ENCODE measurements at places on chromosomes 5 and 9.
A peak's percentile ranks its signal among the peaks of the same experiment; 100 is the strongest.

DNA sequence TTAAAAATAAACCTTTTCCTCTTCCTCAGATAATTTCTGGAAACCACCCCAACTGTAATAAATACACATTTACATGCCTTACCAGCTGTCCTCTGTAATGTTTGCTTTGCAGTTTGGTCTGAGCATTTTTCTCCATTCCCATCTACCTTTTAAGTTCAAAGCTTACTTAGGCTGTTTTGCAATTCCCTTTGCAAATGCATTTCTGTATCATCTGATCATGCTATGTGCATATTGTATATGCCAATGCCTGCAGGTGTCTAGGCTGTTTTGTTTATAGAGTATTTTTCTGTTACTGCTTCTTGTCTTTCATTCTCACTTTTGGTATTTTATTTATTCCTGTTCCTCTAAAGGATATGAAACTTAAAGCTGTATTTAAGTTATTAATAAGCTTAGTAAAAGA, 86.3 kb downstream of the SLC44A1 start:
- no peaks in the 10 kb centered on the region for H3K4me1 ChIP-seq
- H3K36me3 ChIP-seq = peaks cover 2% of the 10 kb centered on the region
- no peak overlapping the region for H3K27ac ChIP-seq

- no peaks in the 10 kb centered on the region for H3K27me3 ChIP-seq
- H3K4me3 ChIP-seq = no peak overlapping the region
- no peak overlapping the region for H3K27ac ChIP-seq
- DNase-seq = no peak
Observed at GRCh38 chr9:119218293-119218692, 150.9 kb downstream of the BRINP1 start.

DNA sequence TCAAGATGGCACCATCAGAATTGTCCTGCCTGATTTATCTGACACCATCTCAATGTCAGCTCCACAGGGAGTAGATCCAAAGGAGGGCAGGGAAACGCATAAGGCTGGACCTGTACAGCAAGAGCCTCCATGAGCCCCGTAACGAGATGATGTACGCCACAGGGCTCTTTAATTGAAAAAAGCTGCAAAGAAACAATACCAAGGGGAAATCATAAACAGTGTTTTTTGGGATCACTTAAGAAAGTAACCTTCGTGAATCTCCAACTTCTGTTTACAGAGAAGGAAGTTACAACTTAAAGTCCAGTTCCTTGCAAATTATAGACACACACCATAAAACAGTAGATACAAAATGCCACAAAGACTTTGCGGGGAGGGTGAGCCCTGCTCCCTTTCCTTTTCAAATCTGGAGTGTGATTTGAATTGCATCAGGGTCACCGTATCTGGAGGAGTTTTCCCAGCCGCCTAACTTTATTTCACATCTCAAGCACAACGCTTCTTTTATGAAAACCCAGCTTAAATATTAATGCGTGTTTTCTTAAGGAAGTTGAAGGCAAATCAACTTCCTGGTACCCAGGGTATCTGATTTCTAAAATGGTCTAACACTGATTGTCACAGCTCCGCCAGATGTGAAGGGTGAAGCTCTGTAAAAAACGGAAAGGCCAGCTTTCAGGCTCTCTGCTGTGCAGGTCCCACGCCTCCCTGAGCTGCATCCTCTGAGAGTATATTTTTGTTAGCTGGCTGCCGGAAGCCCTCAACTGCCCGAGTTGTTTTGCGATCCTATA, 88.9 kb downstream of the EBF1 start:
- H3K4me1 ChIP-seq = no peaks in the 10 kb centered on the region
- H3K27me3 ChIP-seq = peaks cover 25% of the 10 kb centered on the region
- H3K27ac ChIP-seq = no peak overlapping the region
- DNase-seq = no peak
- H3K36me3 ChIP-seq = no peaks in the 10 kb centered on the region

GRCh38 chr5:160463227-160463626, 41.6 kb downstream of the PTTG1 start:
- peaks cover 19% of the 10 kb centered on the region for H3K4me1 ChIP-seq
- H3K4me3 ChIP-seq = no peak overlapping the region
- DNase-seq = no peak

DNA sequence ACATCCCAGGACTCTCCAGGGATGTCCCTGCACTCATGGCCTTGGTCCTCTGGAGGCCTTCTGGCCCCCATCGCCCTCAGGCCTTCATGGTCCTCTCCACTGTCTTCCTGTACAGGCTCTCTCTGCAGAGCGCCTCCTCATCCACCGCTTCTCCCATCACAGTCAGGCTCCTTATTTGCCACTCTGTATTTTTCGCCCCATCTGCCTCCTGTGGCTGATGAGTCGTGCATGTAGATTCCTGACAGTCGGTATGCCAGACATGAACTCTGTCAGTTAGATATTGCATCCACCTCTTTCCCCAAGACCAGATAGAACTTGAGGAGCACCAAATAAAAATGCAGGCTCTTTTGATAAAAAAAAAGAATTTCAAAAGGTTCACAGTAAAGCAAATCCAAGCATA, 362.8 kb downstream of the IRX1 start:
- no peak for DNase-seq
- no peak overlapping the region for H3K27ac ChIP-seq
- H3K36me3 ChIP-seq = no peaks in the 10 kb centered on the region
- no peaks in the 10 kb centered on the region for H3K4me1 ChIP-seq
- H3K27me3 ChIP-seq = no peaks in the 10 kb centered on the region
- no peak overlapping the region for H3K4me3 ChIP-seq

DNA sequence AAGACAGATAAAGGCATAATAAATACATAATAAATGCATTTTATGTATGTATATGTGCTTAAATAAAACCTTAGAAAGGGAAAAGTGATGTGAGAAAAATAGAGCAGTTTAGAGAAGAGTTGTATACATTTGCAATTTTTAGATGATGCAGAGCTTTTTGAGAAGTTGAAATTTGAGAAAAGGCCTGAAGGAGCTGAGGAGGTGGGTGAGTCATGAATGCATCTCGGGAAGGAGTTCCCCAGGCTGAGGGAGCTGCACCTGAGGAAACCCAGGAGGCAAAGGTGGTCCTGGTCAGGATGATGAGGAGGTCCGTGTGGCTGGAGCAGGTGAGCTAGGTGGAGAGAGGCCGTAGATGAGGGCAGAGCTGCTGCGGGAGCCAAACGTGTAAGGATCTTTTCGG, 17.4 kb upstream of the CD180 start:
- H3K27ac ChIP-seq = peak overlapping the region; percentile 23
- H3K36me3 ChIP-seq = peaks cover 8% of the 10 kb centered on the region
- H3K27me3 ChIP-seq = no peaks in the 10 kb centered on the region

GRCh38 chr5:7271435-7272084, 124.4 kb upstream of the ADCY2 start:
- H3K27me3 ChIP-seq = no peaks in the 10 kb centered on the region
- H3K36me3 ChIP-seq = no peaks in the 10 kb centered on the region
- no peaks in the 10 kb centered on the region for H3K4me1 ChIP-seq
- DNase-seq = no peak
- no peak overlapping the region for H3K27ac ChIP-seq

DNA sequence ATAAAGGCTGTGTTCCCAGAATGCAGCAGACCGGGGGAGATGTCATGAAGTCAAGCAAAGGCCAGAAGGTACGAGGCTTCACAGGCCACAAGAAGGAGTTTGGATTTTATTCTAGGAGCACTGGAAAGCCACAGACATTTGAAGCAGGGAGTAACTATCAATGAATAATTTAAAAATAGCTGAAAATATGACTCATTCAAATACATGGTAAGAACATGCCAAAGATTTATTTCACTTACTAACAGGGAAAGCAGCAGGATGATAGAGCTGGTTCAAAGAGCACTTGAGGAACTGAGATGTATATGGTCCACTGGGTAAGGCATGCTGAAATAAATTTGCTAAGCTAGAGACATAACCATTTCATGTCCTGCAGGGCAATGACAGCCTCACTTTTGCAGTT, 53.2 kb downstream of the MSX2 start:
- no peak for DNase-seq
- H3K4me3 ChIP-seq = no peak overlapping the region
- no peaks in the 10 kb centered on the region for H3K36me3 ChIP-seq
- no peaks in the 10 kb centered on the region for H3K27me3 ChIP-seq

DNA sequence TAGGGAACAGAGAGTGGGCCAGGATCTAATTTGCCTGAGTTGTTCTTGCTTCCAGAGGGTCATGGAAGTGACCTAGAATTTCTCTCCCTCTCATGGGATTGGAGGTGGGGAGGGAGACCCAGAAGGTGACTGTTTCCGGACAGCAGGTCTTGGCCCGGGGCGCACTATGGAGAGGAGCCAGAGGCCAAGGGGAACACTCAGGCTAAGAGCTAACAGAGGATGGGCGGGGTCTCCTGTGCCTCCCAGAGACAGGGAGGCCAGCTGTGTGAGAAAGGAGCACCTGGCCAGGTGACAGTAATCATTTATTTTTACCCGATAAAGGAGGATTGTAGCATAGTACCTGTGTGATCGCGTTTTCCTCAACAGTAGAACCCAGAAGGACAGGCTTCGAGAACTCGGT, 50.9 kb upstream of the ANKH start:
- peaks cover 4% of the 10 kb centered on the region for H3K4me1 ChIP-seq
- no peaks in the 10 kb centered on the region for H3K36me3 ChIP-seq
- no peak overlapping the region for H3K27ac ChIP-seq
- H3K27me3 ChIP-seq = no peaks in the 10 kb centered on the region

- H3K27me3 ChIP-seq = no peaks in the 10 kb centered on the region
- peak overlapping the region; percentile 32 for H3K27ac ChIP-seq
- peak overlapping the region; percentile 59 for H3K4me3 ChIP-seq
- DNase-seq = no peak
- H3K36me3 ChIP-seq = peaks cover 76% of the 10 kb centered on the region
- peaks cover 34% of the 10 kb centered on the region for H3K4me1 ChIP-seq
Observed at GRCh38 chr5:150045549-150045948, 40.8 kb downstream of the CSF1R start.

- DNase-seq = no peak
- no peak overlapping the region for H3K27ac ChIP-seq
- no peaks in the 10 kb centered on the region for H3K27me3 ChIP-seq
- H3K36me3 ChIP-seq = no peaks in the 10 kb centered on the region
- no peaks in the 10 kb centered on the region for H3K4me1 ChIP-seq
Observed at GRCh38 chr5:37966871-37967270, 127.0 kb upstream of the GDNF start.

GRCh38 chr5:52731274-52732027, 56.3 kb upstream of the ITGA1 start:
- no peaks in the 10 kb centered on the region for H3K27me3 ChIP-seq
- DNase-seq = no peak
- no peaks in the 10 kb centered on the region for H3K36me3 ChIP-seq
- no peak overlapping the region for H3K4me3 ChIP-seq
- H3K27ac ChIP-seq = no peak overlapping the region

GRCh38 chr5:172188893-172189692, 1.1 kb upstream of the STK10 start:
- H3K27ac ChIP-seq = peak overlapping the region; percentile 98
- no peaks in the 10 kb centered on the region for H3K27me3 ChIP-seq
- peaks cover 47% of the 10 kb centered on the region for H3K36me3 ChIP-seq
- no peak for DNase-seq
- peak overlapping the region; percentile 100 for H3K4me3 ChIP-seq
- H3K4me1 ChIP-seq = peaks cover 27% of the 10 kb centered on the region

DNA sequence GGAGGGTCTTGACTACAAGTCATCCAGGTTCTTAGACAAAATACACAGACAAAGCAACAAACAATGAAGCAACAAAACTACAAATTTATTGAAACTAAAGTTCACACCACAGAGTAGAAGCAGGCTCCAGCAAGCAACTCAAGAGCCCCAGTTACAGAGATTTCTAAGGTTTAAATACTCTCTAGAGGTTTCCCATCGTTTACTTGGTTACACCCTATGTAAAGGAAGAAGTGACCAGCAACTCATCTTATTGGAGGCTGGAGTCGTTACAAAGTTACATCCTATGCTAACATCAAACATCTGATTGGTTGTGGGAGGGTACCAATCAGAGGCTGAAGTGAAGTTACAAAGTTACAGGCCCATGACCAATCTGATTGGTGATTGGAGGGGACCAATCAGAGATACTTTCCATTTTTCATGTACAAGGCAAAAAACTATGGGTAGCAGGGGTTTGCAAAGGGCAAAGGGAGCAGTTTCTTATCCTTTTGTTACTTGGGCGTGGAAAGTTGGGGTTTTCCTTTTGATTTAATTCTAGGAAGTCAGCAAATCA, 2292.6 kb upstream of the C9orf72 start:
- H3K27me3 ChIP-seq = no peaks in the 10 kb centered on the region
- H3K4me1 ChIP-seq = no peaks in the 10 kb centered on the region
- H3K36me3 ChIP-seq = no peaks in the 10 kb centered on the region
- no peak overlapping the region for H3K4me3 ChIP-seq
- DNase-seq = no peak

DNA sequence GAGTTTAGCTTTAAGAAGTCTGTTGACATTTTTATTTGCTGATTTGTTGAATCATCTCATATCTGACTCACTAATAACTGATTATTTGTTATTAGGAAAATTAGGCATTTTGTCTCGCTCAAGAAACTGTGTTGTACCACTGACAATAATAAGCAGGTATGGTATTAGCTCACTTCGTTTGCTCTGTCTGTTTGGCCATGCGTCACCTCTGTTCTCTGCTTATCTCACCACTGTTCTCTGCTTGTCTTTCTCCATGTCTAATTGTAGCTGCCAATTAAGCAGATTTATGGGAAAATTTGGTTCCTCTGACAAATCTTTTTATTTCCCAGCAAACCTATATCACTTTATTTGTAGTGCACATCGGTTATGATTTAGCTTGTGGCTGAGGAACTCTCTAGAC, 138.9 kb downstream of the WDR41 start:
- no peaks in the 10 kb centered on the region for H3K36me3 ChIP-seq
- H3K4me1 ChIP-seq = no peaks in the 10 kb centered on the region
- H3K4me3 ChIP-seq = no peak overlapping the region
- H3K27ac ChIP-seq = no peak overlapping the region

- no peaks in the 10 kb centered on the region for H3K36me3 ChIP-seq
- peaks cover 43% of the 10 kb centered on the region for H3K27me3 ChIP-seq
- no peak overlapping the region for H3K27ac ChIP-seq
- no peaks in the 10 kb centered on the region for H3K4me1 ChIP-seq
- H3K4me3 ChIP-seq = no peak overlapping the region
Observed at GRCh38 chr9:76333388-76333787, 60.8 kb downstream of the RFK start.

DNA sequence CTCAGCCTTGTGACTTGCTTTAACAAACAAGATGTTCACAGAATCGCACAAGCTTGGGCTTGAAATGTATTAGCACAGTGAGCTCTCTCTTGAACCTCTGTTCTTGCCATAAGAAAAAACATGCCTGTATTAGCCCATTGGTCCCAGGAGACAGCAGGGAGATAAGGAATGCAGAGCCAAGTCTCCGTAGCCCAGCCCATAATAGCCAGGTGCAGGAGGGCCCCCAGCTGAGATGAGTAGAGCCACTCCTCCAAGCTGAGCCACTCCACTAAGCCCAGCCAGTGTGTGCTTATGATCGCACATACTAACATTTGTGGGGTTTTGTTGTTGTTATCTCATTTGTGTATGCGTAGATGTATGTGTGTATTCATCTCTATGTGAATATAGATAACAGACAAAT, 21.6 kb upstream of the SVEP1 start:
- H3K4me1 ChIP-seq = no peaks in the 10 kb centered on the region
- no peaks in the 10 kb centered on the region for H3K36me3 ChIP-seq
- no peak overlapping the region for H3K27ac ChIP-seq
- H3K4me3 ChIP-seq = no peak overlapping the region
- no peaks in the 10 kb centered on the region for H3K27me3 ChIP-seq
- no peak for DNase-seq

- H3K36me3 ChIP-seq = peaks cover 34% of the 10 kb centered on the region
- H3K4me1 ChIP-seq = peaks cover 70% of the 10 kb centered on the region
- peak overlapping the region; percentile 90 for H3K27ac ChIP-seq
- H3K27me3 ChIP-seq = no peaks in the 10 kb centered on the region
Observed at GRCh38 chr5:62312036-62312435, 6.0 kb downstream of the KIF2A start.

GRCh38 chr5:82421119-82421518, 143.0 kb upstream of the RPS23 start:
- no peak for DNase-seq
- no peak overlapping the region for H3K4me3 ChIP-seq
- H3K4me1 ChIP-seq = no peaks in the 10 kb centered on the region
- H3K27me3 ChIP-seq = no peaks in the 10 kb centered on the region
- H3K27ac ChIP-seq = no peak overlapping the region
- peaks cover 3% of the 10 kb centered on the region for H3K36me3 ChIP-seq
